ENCODE measurements at places on chromosomes 13 and 19.

DNA sequence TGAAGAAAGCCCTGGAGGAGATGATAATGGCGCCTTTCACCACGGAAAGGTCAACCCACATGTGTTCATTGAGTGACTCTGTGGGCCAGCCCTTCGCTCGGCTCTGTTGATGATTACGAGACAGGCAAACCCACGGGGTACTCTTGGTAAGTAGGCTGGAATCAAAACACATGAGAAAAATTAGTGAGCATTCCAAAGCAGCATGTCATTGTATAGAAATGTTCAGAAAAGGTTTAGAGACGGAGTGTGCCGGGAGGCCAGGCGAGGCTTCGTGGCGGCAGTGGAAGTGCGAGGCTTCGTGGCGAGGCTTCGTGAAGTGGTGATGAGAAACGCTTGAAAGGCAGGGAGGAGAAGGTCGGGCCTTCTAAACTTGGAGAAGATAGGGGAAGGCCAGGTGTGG, 144.3 kb downstream of the ZNF536 start:
- DNase-seq = no peak

DNA sequence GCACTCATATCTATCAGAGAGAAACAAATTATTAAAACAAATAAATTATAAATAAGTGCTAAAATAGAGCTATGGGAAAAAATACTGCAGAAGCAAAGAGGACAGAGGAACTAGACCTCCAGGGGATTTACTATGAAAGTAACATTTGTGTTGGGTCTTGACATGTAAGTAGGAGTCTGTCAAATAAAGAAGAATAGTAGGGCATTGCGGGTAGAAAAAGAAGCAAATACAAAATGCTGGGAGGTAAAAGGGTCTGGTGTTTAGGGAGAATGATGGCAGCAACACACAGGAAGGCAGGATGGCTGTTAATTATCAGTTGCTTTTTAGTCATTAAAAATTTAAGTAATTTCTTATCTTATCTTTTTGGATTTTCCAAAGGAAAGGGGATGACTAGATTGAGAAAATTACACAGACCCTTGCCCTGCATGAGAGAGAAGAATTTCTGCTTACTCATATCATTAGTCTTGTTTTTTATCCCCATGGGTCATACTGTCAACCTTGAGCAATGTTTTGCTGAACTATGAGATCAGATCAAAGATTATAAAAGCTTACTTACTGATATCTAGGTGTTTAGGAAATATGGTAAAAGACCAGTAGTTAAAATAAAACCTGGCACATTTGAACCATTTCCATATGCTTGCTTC, 472.7 kb downstream of the DIAPH3 start:
- DNase-seq = no peak

DNA sequence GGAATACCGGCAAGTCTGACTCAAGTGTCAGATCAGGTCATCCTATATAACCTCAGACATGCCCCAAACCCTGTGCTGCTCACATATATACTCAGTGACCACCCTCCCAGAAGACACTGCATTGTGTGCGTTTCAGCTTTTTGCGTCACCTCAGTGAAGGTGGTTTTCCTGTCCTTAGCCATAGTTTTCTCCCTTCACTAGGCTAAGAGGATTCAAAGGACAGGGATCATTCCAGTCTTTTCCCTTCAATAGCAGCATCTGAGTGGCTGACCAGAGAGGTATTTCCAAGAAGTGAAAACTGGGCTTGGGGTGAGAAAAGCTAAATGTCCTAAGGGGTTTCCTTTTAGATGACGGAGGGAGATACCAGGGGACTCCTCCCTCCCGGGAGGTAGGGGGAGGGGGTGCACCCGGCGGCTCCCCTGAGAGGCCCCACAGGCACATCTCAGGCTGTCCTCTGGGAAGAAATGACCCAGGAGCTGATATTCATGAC, 12.7 kb upstream of the OR10H1 start:
- DNase-seq = no peak

- no peak for DNase-seq
Measured at GRCh38 chr13:97448503-97449251, 14.7 kb downstream of the RAP2A start.

GRCh38 chr13:45851956-45852355, 403 bp upstream of the SIAH3 start:
- DNase-seq = no peak

DNA sequence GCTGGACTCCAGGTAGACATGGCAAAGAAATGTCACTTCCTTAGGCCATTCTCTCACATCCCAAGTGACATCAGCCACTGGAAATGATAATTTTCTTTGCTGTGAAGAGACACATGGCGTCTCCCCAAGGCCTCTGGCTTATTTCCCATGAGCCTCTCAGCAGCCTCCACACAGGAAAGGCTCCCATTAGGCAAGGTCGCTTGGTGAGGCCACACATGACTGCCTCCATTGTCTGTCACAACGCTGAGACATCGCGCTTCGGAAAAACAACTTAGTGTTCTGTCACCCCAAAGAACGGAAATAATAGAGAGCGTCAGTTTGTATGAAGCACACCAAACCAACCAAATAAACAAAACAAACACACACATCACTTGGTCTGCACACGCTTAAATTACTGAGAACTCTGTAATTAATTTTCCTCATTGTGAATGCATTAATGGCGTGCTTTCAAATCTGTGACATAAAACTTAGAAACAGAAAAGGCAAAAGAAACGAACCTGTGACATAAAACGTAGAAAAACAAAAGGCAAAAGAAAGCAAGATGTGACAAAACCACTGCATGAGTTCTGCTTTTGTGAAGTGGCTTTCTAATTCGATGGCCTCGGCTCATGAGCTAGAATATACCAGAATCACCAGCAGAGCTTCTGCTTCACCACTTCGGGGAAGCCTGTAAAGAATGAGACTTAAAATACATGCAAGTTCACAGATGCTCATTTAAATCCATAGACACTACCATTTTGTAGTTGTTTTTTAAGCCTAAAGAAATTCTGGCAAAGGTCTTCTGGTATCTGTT, 404.2 kb upstream of the SGCG start:
- no peak for DNase-seq

GRCh38 chr13:37450276-37450675, 148.3 kb downstream of the POSTN start:
- DNase-seq = no peak
